ENCODE measurements at places on chromosomes 6 and 20. TPM values are rescaled to one million over a fixed set of nuclear protein-coding genes. Genes with fewer than 3 reads are reported as not detected.

The SEMG1 gene
- total RNA-seq: not detected

The PI16 gene
- total RNA-seq: not detected

The GRM4 gene
- total RNA-seq: not detected

The CEP162 gene
- total RNA-seq: 2.4 TPM

The GGTLC1 gene
- not detected for total RNA-seq

The GJA10 gene
- not detected for total RNA-seq

The OPN5 gene
- not detected for total RNA-seq

The SLC17A1 gene
- total RNA-seq: not detected

The TMEM244 gene
- total RNA-seq: not detected

The BMP2 gene
- 6.7 TPM for total RNA-seq

The ATP6V1G2 gene
- 2.4 TPM for total RNA-seq

The KCNQ2 gene
- not detected for total RNA-seq

The ADGRG6 gene
- total RNA-seq: 28.8 TPM

The ZNF165 gene
- 10.8 TPM for total RNA-seq

The TAF4 gene
- total RNA-seq: 16.1 TPM

The EYA2 gene
- total RNA-seq: not detected

The ZC3H12D gene
- not detected for total RNA-seq

The TCEA2 gene
- total RNA-seq: 30.8 TPM

The C20orf96 gene
- 3.8 TPM for total RNA-seq

The EBF4 gene
- total RNA-seq: not detected

The ME1 gene
- total RNA-seq: 16.7 TPM

The TAGAP gene
- not detected for total RNA-seq

The R3HDML gene
- total RNA-seq: not detected

The ARMH2 gene
- total RNA-seq: not detected

The FGD2 gene
- not detected for total RNA-seq

The ASIP gene
- total RNA-seq: not detected

The ENPP5 gene
- total RNA-seq: not detected

The TRDN gene
- total RNA-seq: not detected

The EPPIN gene
- not detected for total RNA-seq

The PROCR gene
- total RNA-seq: 34.6 TPM

The SLCO4A1 gene
- total RNA-seq: 27.0 TPM

The SYTL3 gene
- total RNA-seq: 0.65 TPM

The CFB gene
- total RNA-seq: 24.6 TPM

The RIPOR2 gene
- total RNA-seq: 4.9 TPM

The SLC24A3 gene
- not detected for total RNA-seq

The DUSP15 gene
- total RNA-seq: not detected

The SNRPB2 gene
- total RNA-seq: 74.3 TPM

The ATP5F1E gene
- total RNA-seq: 69.7 TPM

The MOXD1 gene
- not detected for total RNA-seq

The LMBRD1 gene
- 18.1 TPM for total RNA-seq

The NAA20 gene
- 126 TPM for total RNA-seq

The COX4I2 gene
- total RNA-seq: not detected

The IMPG1 gene
- not detected for total RNA-seq

The SGK2 gene
- total RNA-seq: 0.33 TPM

The EMILIN3 gene
- not detected for total RNA-seq

The POM121L2 gene
- not detected for total RNA-seq

The LTA gene
- not detected for total RNA-seq

The HSP90AB1 gene
- total RNA-seq: 546 TPM

The MAPK13 gene
- total RNA-seq: 6.8 TPM

The TBXT gene
- not detected for total RNA-seq

The TTK gene
- total RNA-seq: 11.9 TPM

The C6orf89 gene
- 36.9 TPM for total RNA-seq

The DSP gene
- 163 TPM for total RNA-seq

The SPO11 gene
- total RNA-seq: not detected

The C6orf163 gene
- total RNA-seq: 2.6 TPM

Data from MCF 10A (cell line).